ENCODE measurements at places on chromosomes 6 and 20.

DNA sequence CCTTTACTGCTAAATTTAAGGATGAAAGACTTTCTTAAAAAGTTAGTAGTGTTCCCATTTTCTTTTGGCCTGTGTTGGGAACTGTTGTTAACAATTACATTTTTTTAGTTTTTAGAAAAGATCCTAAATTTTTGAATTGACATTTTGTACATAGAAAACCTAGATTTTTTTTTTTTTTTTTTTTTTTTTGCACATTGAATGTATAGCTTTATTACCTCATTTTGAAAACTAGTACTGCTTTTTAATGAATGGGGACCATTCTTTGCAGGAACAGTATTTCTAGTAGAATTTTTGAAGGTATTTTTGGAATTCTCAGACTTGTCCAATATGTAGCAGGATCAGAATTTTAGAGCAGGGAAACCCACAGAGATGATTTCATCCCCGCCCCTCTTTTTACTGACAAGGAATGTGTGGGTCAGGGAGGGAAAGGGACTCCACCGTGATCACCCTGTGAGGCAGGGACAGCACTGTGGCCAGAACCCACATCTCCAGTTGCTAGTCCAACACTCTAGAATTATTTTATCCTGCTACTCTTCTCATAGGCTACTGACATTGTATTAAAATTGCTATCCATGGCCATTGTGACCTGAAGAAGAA lies 154.4 kb upstream of the SUPT3H start:
- no peak for DNase-seq

DNA sequence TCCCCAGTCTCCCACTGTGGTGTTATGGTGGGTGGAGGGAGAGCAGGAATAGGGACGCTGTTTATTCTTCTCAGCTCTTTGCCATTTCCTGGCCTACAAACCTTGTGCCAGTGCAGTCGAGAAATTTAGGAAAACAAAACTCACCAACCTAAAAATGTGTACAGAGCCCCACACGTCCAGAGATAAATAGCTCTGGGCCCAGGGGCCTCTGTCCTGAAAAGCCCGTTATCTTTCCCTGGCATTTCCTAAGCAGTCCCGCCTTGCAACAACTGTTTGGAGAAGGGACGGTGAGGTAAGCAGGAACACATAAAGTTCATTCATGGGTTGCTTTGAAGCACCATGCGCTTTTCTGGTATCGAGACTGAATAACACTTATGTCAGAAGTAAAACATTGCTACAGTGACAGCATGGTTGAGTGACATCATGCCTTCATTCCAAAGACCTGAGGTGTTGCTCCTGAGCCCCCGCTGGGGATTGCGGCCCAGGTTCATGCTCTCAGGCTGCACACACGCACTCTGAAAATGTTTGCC lies 80.1 kb upstream of the NXT1 start:
- peak; percentile 29 for DNase-seq

DNA sequence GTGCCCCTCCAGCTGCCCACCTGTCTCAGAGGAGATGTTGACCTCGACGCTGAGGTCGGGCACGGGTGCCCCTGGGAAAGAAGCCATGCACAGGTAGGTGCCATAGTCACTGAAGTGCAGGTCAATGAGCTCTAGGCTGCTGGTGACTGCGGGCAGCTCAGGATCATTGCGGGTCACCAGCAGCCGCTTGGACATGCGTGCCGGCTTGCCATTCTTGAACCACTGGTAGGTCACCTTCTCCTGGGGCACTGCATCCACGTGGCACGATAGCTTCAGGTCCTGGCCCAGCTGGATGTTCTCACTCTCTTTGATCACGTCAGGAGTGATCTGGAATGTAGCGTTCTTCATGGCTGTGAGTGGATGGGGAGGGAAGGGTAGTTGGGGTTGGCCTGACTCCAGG lies 45.7 kb downstream of the MDGA1 start:
- DNase-seq = no peak

DNA sequence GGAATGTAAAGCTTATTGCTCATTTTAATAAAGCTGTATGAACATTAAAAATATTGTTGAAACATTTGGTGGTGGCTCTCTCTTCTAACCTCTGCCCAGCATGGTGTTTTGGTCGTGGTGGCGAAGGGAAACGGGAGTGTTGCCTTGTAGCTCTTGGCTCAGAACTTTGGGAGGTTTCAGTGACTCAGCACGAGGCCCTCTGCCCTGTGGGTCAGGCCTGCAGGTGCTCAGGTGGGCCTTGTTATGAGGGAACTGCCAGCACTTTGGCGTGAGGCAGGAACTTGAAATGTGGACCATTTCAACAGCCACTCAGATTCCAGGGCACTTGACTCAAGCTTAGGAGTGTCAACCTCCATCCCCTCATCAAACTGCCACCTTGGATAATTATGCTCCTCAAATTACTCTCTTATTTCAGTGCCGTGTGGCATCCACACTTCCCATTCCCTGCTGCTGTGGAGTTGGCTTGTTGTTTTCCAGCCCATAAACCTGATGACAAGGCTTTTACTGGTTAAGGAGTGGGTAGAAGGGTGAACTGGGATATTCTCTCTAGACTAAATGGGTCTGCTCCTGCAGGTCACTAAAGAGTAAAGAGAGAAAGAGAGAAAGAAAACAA lies 36.3 kb downstream of the PRDM1 start:
- DNase-seq = no peak
